RKO (cell line): ENCODE measurements at places on chromosomes 1 and 21.

DNA sequence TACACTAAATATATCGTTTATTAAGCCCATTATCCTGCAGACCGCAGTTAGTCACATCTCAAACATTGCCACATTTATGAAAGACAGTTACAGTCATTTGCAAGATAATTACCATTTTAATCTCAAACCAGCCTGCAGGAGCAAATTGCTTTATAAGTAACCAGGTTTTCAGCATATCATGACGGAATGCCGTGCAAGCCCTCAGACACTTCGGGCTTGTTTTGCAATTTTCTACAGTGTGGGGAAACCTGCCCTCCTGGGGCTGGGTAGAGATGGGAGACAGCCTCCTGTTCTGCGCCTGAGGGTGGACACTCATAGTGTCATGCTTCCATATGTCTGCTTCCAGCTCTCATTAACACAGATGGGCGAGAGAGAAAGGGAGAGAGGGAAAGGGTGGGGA lies 563.9 kb downstream of the NPHP4 start:
- DNase-seq: no peak

DNA sequence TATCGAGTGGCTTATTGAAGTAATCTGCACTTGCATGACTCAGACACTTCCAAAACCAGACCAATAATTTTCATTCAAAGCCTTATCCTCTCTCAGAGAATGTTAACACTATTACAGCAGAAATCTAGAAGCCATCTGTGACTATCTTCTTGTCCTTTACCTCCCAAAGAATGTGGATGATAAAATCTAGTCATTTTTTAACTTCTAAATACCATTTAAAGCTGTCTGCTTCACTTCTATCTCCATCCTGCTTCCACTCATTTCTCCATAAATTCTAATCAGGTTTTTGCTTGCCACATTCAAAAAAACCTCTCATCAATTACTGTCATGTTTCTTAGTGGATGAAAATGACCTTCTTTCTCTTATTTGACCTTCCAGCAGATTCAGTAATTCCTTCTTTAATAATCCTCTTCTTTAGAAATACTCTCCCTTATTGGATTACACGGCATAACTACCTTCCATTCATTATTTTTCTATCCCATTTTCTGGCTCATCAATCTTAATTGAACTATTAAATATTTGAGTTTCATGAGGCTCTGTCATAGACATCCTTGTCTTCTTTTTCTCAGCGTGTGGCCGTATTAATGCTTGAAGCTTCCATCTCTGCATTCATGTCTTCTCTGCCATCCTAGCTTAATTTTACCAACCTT lies 1999.4 kb downstream of the MRPL39 start:
- DNase-seq: no peak

DNA sequence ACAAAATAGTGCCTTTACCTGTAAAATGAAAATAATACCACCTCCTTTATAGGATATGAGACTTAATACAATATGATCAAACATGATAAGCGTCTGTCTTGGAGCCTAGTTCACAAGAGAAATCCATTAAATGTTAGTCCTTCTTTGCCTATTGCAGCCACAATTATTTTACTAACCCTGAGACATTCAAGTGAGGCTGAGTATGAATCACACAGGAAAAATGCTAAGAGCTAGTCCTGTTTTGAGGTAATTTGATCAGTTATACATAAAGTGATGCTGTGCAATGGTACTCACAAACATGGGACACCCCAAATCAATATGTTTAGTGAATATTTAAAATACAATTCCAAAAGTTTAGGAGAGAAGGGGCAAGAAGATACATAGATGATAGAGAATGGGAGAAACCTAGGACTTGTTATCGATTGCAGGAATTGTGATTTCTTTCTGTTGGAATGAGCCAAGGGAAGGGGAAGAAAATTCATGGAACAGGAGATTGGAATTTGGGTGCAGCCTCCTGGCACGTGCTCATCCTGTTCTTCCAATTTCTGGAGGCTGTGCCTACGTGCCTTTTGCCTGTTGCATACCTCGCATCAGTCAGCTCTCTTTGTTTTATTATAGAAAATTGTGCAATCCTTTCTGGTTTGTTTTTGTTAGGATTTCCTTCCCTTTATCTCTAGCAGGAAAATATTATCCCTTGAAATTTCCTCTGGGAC lies 39.9 kb upstream of the BACH1 start:
- DNase-seq: peak; percentile 1

GRCh38 chr21:36321325-36322082 lies 1.5 kb downstream of the MORC3 start:
- DNase-seq: peak; percentile 52

GRCh38 chr1:85201340-85202091 lies 700 bp upstream of the SYDE2 start:
- DNase-seq: peak; percentile 72

GRCh38 chr1:91507328-91507727 lies 6.7 kb downstream of the CDC7 start:
- DNase-seq: no peak

- DNase-seq: no peak
Observed at GRCh38 chr1:156226116-156226538, 13.3 kb downstream of the PMF1 start.
